Fibroblast of the conjunctiva (primary cell): ENCODE measurements at places on chromosomes 6 and 20.

DNA sequence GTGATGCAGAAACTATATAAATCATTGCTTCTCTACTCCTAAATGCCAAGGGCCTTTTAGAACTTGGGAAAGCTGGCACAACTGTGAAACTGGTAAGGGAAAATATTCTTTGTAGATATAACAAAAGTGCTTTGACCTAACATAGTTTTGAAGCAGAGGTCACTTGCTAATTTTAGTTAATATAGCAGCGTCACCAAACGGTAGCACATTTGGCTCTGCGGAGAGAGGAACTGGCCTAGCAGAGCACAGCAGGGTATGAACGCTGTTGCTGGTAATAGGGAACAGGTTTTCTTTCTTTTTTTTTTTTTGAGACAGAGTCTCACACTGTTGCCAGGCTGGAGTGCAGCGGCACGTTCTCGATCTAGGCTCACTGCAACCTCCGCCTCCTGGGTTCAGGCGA is 67.4 kb downstream of the ECT2L start:
- DNase-seq, result no peak

DNA sequence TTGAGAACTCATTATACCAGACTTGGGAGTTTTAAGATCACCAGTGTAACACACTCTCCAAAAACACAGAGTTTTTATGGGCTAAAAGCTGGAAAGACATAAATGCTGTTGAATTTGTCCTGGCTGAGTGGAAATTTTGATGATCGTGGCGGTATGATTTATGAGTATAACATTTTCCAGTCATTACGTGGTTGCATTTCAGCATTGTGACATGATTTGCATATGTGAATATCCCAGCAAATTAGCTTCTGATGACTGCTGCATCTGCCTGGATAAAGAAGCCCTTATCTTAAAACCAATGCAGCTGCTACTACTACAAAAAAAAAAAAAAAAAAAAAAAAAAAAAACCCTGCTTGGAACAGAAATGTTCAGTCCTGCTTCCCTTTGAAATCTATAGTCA is 850.9 kb downstream of the TFAP2A start:
- no peak for DNase-seq

- no peak for DNase-seq
Observed at GRCh38 chr6:41599852-41600445, 38.3 kb upstream of the MDFI start.

GRCh38 chr20:11445161-11445560 is 472.5 kb upstream of the BTBD3 start:
- no peak for DNase-seq

DNA sequence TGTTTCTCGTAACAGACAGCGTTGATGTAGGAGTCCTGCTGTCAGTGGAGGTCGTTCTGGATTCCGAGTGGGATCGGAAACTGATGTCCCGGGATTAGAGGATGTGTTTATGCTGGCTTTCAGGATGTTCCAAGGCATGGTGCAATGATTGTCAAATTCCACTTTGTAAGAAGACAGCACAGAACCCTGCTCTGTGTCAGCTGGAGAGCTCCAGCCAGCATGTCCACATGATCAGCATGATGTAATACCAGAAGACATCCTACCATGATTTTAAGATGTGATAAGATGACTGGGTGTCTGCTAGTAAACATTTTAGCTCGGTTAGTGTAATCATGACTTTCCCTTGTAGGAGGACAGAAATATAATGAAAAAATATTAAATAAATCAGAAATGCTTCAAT is 20.3 kb downstream of the ENPP1 start:
- no peak for DNase-seq

- no peak for DNase-seq
Observed at GRCh38 chr6:97064578-97064977, 140.1 kb downstream of the KLHL32 start.

- DNase-seq, result peak; percentile 43
Observed at GRCh38 chr20:8082989-8083388, 49.1 kb upstream of the PLCB1 start.

DNA sequence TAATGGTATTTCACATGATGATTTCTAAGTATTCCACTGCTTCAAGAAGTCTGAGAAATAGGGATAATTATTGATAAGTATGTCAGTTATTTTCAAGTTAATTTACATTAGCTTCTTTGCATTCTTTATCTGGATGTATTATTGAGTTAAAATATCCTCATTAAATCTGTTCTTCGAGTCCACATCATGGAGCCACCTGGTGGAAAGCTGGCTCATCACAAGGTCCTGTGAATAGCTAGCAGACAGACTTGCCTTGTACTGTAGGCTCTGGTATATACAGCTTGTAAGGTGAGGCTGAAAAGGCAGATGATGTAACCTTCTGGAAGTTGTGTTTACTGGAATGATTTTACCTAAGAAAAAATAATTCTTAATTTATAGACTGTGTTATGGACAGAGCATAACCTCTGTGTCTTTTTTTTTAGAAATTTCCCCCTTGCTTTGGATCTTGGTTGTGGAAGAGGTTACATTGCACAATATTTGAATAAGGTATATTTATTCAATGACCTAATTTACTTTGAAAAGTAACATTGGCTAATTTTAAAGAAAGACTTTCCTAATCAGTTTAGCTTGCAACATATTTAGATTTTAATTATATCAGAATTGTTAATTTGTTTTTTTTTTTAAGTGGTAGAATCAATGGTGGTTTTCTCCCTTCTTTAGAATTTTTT is 3.5 kb downstream of the NDUFAF5 start:
- peak; percentile 52 for DNase-seq

GRCh38 chr6:107800564-107801164 is 23.4 kb downstream of the SCML4 start:
- no peak for DNase-seq

DNA sequence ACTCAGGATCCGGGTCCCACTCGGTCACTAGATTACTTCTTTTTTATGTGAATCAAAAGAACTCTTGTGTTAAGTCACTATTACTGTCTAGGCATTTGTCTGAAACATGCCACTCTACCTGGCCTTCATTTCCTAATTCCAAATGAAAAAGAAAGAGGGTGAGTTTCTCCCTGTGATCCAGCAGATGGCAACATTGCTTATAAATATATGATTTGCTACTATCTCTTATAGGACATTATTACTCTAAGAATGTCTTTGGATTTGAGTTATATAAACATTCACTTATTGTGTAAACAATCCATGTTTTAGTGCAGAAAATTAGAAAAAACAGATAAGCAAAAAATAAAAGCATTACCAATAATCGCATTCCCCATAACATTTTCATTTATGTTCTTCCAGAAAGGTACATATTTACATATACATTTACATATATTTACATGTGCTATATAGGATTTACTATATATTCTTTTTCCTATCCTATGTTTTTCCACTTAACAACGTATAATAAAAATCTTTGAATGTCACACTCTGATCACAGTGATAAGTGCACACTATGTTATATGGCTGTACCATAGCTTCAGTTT is 66.9 kb downstream of the FAXC start:
- DNase-seq, result no peak

- no peak for DNase-seq
Observed at GRCh38 chr20:62220666-62221568, 839 bp upstream of the HRH3 start.

DNA sequence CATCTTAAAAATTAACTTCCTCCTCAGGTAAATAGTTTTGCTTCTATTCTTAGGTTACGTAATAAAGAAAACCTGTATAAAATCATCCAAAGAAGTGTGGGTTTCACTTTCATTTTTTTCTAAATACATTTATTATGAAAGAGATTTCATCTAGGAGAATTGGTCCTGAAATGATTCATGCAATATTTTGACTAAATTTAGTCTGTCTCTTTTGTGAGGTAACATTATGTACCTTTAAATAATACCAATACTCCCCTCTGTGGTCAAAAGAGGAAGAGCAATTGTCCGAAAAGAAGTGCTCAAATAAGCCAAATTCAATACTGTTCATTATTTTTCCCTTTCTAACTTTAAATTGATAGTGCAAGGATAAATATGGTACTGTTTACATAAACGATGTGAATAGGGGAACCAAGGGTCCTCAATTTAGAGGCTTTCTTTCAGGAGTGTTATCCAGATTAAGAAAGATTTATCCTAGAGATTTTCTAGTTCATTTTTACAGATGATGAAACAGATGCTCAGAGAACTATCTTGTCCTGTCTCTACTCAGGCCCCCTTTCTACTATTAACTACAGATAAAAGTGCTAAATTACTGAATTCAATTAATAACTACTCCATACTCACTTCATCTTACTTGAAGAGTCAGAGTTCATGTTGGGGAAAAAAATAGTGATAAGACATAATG is 26.2 kb downstream of the CYP39A1 start:
- peak; percentile 26 for DNase-seq

DNA sequence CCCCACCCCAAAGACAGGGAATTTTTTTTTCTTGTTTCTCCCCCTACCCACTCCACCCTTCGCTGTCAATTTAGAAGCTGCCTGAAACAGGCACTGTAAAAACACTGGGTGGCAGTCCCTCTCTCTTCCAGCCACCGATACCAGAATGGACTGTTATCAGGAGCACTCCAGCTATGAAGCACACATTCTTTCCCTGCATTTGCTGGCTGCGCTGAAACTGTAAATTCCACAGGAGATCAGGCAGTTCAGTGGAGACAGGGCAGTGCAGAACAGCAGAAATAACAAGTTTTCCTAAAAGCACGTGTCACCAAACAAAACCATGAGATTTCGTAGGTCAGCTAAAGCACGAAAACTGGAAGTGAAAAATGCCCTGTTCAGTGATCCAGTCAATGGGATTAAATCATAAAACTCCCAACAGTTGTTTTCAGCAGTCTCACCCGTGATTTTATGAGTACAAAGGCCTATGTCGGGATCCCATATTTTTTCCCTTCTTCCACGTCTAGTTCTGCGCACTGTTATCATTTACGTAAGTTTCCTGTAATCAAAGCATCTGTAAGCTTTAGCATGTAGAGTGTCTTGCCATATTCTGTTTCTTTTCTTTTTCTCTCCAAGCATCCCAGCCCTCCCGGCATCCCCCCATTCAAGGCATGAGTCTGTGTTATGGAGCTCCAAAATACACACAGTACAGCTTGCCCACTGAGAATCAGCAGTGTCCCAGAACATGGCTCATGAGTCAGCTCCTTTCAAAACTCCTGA is 359.9 kb upstream of the EPHA7 start:
- DNase-seq, result no peak

DNA sequence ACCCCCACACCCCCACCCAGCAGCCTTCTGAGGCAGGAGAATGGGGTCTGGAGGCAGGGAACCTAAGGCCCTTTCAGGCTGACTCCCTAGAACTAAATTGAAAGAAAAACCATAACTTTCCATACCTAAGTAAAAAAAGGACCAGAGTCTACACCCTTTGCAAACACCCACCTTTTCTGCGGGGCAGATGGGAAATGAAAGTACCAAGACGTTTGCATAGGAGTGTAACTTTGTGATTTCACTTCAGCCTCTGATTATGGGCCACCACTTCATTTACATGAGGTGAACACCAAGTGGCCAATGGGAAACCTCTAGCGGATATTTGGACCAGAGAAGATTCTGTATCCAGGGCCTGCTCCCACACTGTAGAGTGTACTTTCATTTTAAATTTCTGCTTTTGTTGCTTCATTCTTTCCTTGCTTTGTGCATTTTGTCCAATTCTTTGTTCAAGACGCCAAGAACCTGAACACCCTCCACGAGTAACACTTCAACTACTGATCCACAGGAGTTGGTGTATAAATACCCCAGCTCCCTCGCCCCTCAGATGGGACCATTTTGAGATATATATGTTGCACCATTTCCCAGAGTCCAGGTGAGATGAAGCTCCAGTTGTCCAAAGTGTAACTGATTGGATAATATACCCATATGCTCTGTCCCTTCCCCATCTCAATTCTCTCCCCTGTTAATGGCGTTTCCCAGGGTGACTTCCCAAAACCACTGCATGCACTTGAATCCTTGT is 18.9 kb upstream of the SRSF6 start:
- no peak for DNase-seq

DNA sequence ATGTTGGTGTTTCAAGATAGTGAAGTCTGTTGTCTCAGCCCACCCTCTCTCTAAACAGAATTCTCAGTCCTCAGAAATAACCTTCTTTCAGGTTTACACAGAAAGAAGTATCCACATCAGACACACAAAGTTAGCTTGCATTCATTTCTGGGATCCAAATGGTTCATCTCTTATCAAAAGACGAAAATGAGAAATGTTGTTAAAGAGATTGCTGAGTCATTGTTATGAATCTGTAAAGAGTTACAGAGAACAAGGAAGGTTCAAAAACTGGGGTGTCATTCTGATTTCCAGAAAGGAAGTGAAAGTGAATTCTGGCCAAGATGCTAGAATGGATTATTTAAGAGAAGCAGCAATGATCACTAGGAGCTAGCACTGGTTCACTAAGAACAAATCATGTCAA is 90.5 kb upstream of the ATXN1 start:
- no peak for DNase-seq

DNA sequence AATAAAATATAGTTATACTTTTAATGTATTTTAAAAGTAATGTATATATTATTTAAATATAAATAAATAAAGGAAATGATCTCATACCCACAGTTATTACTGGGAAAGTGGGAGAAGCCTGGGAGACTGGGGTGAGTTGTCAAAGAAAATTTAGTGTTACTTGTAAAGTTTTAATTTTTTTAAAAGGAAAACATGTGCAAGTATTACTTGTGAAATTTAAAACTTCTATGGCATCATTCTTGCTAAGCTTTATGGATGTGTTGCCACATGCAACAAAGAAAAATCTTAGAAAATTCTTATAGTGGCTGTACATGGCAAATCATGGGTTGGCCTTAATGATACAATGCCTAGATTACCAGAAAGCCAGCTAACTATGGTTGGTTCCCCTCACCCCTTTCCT is 194.0 kb upstream of the KCNK16 start:
- DNase-seq, result no peak

DNA sequence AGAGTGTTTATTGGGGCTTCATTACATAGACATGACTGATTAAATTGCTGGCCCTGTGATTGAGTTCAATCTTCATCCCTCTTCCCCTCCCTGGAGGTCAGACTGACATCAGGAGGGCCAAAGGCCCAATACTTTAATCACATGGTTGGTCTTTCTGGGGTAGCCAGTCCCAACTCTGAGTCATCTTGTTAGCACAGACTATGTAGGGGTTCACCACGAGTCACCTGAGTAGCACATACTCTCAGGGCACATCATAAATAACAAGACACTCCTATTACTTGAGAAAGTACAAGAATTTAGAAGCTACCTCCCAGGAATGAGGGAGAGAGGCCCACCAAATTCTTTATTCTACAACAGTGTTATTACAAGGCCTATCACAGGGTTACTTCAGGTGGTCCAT is 11.3 kb downstream of the GINS1 start:
- no peak for DNase-seq

- DNase-seq, result peak; percentile 44
Observed at GRCh38 chr20:54350415-54350814, 125.0 kb upstream of the DOK5 start.
